Stimulated activated CD4-positive, alpha-beta T cell treated with anti-CD3 and anti-CD28 coated beads, Interleukin-4, amount 100 ng/mL, for 4 hours (primary cell): ENCODE measurements at places on chromosomes 2 and 18.

DNA sequence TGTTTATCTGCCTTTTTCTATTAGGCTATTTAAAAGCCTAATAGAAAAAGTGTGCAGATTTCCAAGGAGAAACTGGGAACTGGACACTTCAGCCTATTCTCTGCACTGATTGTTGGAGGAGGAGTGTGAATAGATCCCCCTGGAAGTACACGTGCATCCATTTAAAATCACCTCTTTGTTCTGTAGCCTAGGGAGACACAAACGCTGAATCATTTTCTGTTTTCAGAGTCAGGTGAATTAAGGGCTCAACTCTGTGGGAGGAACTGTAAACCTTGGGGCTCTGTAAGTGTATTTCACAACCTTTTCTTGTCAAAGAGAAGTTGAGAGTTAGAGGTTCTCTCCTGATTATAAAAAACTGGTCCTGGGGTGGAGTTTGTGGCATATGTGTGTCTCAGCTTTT is 159.7 kb downstream of the SPAG16 start:
- no peak for DNase-seq

GRCh38 chr18:21855432-21855831 is 114.8 kb downstream of the MIB1 start:
- DNase-seq: no peak

- DNase-seq: no peak
Measured at GRCh38 chr2:151791545-151791944, 36.7 kb downstream of the ARL5A start.

DNA sequence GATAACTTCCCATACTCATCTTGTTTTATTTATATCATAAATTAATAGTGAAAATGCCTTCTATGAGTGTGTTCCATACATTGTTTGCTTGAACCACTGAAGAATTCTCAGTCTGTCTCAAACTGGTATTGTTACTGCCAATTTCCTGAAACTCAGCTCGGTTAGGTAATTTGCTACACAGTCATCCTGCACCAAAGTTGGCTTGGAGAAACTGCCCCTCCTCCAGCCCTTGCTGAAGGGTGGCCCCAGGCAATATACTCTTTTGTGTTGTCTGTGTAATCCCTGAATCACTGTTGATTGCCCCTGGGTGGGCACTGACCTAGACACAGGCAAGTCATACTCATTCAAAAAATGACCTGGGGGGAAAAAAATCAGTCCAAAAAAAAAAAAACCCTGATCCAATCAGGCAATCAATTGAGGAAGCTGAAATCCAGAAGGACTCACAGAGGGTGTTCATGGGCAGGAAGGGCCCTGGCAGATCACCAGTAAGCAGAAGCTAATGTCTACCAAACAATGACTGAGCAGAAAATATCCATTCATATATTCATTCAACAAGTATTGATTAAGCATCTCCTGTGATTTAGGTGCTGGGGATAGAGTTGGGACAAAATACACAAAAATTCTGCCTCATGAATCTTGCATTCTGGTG is 3.8 kb upstream of the SESTD1 start:
- DNase-seq: no peak

- DNase-seq: no peak
Measured at GRCh38 chr18:24567199-24567598, 106.8 kb downstream of the HRH4 start.

GRCh38 chr2:44751754-44752479 is 189.6 kb upstream of the SIX3 start:
- DNase-seq: no peak

DNA sequence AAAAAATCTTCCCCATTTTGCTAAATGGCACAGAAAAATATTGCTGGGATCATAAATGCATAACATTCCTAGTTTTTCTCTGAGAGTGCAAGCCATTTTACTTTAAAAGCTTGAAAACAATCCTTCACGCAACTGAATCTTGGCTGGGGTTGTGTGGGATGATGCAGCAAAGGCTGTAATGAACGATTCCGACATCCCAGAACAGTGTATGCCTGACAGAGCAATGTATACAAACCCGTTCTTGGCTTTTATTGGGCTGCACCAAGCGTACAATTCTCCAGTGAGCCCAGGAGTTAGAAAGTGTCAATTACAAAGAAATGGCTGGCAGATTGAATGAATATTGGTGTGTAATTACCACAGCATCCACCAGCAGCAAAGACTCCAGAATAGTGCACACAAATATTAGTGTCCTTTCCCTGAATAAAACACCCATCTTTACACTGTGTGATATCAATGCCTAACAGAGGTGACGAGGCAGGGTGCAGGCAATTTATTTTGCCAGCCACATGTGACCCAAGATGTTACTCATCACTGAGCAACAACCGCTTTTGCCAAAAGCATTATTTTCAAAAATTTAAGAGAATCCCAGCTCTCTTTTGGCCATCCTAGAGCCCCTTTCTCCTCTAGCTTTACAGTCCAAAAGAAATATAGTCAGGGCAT is 578.6 kb upstream of the CHAC2 start:
- DNase-seq: no peak

DNA sequence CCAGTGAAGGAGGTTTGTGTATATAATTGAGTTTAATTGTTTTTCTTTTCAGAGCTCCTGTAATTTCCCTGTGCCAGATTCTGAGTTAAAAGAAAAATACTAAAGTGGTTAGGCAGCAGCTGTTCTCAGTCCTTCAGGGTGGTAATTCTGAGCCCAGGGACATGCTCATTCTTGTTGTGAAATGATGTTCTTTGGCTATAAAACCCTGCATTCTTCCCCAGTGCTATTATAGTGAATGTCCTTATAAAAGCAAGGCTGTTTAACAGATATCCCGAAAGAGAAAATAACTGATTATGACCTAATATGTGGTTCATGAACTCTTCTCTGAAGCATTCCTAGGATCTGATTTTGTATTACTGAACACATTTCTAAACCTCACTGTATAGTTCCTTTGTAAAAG is 34.0 kb downstream of the ADAM23 start:
- no peak for DNase-seq

DNA sequence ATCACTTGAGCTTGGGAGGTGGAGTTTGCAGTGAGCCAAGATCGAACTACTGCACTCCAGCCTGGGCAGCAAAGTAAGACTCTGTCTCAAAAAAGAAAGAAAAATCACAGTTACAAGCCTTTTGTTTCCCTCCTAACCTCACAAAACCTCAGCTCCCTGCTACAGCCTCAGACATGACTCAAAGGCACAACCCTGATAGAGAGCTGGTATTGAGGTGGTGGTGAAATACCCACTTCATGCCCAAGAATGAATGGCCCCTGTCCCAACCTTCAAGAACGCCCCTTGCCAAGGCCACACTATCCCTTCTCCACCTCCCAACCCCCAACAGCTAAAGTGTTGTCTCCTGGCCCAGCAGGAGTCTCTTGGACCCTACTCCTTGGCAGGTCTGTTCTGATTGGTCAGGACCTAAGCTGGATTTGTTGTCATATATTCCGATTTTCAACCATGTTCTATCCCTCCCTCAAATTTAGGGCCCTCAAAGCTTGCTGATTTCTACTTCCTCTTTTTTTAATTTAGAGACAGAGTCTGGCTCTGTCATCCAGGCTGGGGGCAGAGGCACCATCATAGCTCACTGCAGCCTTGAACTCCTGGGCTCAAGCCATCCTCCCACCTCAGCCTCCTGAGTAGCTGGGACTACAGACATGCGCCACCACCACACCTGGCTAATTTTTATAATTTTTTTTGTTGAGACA is 61.9 kb upstream of the BZW1 start:
- no peak for DNase-seq

- DNase-seq: no peak
Measured at GRCh38 chr2:179336782-179337534, 72.3 kb upstream of the SESTD1 start.

DNA sequence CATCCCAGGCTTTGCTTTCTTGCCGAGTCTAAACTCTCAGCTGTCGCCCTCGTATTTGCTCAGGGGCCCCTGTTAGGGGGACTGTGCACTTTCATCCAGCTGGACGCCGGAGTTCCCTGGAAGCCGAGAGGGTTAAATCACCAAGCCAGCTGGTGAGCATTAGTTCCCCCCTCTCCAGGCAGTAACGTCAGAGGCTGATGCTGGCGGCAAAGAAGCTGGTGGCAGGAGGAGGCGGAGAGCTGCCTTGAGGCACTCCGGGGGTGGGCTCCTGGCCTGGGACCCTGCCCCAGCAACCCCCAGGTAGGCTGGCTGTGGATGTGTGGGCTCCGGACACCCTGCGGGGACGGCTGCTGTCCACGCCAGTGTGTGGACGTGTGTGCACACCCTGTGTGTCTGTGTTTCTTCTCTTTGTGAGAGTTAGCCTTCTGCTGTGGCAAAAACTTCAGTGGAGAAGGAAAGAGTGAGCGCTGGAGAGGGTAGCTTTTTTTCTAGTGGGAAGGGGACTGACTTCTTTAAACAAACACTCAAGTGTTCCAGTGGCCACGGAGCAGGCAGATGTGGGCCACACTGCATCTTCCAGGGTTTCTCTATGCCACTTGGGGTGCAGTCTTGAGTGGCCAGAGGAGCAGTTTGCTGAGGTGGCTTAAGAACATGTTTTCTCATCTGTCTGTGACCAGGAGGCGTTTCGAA is 84.7 kb downstream of the GLI2 start:
- DNase-seq: no peak

DNA sequence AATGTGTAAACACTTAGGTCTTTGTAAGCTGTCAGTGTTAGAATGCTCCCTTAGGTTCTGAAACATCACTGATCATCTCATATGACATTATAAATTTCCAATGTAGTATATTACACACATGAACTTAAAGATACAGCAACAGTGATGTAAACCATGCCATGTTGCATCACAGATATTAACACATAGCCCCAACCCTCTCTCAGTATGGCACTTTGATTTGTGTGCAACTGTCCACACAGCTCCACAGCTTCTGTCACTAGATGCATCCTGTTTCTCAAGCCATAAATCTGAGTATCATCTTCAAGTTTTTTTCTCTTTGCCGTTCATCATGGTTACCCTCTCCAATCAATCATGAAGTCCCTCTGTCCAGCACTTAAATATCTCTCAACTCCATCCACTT is 69.2 kb upstream of the LRP1B start:
- no peak for DNase-seq

DNA sequence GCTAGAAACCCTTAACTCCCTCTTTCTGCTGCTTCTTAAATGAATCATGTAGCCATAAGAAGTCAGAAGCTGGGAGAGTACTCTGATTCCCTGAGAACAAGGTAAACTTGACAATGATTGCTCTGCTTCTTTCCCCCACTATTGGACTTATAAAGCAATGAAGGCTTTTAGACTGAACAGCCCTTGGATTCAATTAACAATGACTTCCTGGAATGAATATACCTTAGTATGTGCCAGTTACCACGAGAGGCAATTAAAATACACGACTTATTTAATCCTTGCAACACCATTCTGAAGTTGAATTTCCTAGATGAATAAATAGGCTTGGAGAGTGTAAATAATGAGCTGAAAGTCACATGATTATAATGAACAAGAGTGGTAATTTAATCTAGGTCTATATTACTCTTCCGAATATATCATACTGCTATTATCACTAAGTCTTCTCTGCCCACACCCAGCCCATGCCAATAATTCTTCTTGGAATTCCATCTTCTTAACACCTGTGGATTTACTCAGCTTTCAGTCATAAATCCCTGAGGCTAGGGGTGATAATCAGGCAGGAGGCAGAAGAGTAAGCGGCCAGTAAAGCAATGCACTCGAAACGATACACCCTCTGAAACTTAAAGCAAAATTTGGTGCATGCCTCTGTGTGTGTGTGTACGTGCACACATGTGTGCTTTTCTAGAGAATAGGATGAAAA is 170.2 kb downstream of the ATAD2B start:
- no peak for DNase-seq

DNA sequence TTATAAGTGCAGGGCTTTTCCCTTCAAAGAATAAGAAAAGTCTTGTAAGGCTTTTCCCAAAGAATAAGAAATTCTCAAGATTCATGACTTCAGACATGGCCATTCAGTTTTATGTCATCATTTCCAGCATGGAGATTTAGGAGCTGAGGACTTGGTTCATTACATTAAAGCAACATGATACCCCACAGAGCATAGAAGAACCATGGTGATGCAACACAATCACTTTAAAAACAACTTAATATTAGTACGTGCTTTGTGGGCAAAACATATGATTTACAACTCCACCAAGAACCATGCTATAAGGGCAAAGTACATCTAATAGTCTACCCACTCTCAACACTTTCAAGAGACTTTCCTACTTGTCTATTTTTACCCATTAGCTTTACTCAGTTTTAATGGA is 214.4 kb downstream of the SRBD1 start:
- no peak for DNase-seq

DNA sequence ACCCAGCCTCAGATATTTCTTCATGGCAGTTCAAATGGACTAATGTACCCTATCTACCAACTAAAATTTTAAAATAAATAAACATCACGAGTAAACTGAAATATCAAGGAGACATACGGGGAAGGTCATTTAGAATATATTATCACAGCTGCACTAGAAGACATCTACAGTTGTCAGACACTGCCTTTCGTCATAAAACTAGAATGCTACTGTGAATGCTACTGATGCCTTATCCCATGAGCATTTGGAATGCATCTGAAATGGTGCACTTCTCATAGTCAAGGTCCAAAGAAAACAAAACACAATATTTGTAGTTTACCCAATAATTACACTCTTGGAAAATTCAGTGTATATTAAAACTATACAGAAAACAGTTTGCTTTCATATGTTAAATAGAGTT is 165.2 kb downstream of the MREG start:
- no peak for DNase-seq

DNA sequence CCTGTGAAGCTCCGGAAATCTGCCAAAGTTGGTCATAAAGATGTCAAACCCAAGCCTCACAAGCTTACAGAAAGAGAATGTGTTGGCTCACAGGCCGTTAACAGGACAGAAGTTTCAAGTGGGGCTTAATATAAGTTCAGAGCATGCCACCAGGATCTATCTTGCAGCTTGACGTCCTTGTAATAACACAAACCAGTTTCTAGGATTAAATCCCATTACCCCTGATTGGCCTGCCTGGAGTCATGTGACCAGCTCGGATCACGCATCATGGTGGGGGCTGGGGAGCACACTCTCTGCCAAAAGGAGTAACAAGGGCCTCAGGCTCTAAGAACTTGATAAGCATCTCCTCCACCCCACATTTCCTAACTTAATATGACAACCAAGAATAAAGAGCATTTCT is 38.9 kb upstream of the SCG2 start:
- no peak for DNase-seq

- no peak for DNase-seq
Measured at GRCh38 chr18:35811896-35812295, 160.6 kb upstream of the RMP24 start.

DNA sequence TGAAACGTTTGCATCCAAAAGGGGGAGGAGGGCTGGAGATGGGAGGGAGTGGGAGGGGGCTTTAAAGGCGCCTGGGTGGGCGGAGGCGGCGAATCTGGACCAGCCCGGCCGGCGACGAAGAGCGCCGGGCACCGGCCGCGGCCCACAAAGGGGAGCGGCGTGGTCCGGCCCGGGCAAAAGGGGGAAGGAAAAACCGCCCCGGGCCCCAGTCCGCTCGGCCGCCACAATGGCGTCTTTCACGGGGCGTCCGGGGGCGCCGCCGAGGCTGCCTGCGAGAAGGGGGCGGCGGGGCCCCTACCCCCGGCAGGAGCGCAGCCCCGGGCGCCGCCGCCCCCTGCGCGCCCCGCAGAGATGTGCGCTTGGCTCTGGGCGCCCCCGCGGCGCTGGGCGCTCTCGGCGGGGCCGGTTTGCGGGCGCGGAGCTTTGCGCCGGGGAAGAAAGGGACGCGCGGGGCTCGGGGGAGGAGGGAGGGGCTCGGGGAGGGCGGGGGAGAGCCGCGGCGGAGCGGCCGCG is 108.1 kb upstream of the KCTD1 start:
- DNase-seq: no peak

GRCh38 chr2:173124441-173124840 is 48.8 kb downstream of the MAP3K20 start:
- no peak for DNase-seq
